Cortex of kidney (tissue), 1 donor: ENCODE measurements at places on chromosomes 12 and 14.

GRCh38 chr12:46209170-46209569 lies 59.7 kb downstream of the SLC38A1 start:
- no peak for DNase-seq

- DNase-seq: no peak
Observed at GRCh38 chr12:26340649-26341048, 145.3 kb downstream of the SSPN start.

DNA sequence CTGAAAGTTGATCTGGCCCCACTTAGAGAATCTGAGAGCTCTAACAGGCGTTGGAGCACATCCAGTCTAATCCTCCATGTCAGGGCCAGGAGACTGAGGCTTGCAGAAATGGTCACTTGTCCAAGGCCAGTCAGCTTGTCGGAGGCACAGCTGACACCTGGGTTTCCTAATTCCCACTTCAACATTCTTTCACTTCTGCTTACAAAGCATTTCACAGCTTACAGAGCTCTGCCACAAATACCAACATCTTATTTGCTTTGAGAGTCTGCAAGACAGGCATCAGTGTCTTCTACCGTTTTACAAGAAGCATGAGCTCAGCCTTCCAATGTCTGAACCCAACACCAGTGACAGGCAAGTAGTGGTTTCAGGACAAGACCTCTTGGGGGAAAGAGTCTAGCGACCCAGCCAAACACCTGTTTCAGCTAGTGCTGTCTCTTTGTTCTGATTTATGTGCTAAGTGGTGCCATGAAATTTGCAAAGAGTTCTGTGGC lies 31.8 kb downstream of the ISCA2 start:
- no peak for DNase-seq

- no peak for DNase-seq
Observed at GRCh38 chr12:26629864-26630263, 203.1 kb downstream of the ITPR2 start.

DNA sequence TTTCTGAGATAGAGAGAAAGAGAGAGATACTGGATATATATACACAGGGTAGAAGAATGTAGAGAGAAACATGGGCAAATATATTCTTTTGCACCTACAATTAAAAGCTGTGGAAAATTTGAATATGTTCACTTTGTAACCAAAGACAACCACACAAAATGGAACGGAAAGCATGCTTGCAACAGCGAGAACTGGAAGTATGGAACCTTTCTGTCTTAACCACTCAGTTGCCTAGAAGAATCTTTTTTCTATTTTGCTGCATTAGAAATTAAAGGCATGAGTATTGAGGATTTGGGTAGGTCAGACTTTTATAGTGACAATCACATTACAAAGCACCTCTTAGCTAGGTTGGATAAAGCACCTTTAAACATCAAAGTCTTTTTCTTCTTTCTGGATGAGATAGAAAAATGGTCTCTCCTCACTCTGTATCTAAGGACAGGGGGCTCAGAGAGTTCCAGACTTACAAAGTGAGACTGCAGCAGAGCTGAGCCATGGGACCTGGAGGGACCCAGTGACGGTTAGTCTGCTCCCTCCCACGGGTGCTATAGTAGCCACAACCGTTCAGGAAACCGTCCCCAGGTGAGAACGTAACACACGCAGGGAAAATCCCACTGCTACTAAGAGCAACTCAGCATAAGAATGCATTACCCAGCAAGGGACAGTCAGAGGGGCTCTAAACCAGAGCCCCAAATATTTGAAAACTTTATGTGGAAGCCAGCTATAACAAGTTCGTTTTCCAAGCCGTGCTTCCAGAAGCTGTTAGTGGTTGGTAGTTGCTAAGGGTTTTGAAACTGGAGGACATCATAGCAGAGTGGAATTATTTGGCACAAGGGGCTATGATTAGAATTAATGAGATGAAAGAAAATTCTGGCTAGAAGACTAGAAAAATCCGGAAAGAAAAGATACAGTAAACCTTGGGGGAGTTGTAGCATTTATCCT lies 97.1 kb downstream of the DAD1 start:
- no peak for DNase-seq

- DNase-seq: no peak
Observed at GRCh38 chr12:110640275-110641025, 26.5 kb downstream of the TCTN1 start.

GRCh38 chr12:8120072-8120713 lies 3.2 kb upstream of the CLEC4A start:
- DNase-seq: no peak

DNA sequence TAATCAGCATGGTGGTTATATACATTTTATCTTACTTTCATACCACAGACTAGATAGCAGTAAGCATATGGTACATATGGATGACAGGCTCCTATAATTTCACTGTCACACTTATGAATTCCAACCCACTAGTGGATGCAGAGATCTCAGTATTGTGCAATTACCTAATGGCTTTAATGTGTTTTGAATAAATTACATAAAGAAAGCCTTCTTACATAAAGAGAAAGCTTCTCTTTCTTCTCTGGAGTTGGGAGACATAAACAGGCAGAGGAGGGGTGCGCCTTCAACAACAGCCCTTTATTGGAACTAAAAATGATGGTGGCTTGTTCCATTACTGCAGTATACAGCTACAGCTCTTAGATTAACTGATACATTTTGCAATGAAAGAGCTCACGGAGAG lies 52.6 kb downstream of the SAV1 start:
- no peak for DNase-seq
